ENCODE measurements at places on chromosomes 3 and 15.

GRCh38 chr3:151483961-151484520, 23.2 kb upstream of the IGSF10 start:
- no peak for DNase-seq

- DNase-seq, result no peak
Observed at GRCh38 chr3:161028555-161029153, 76.5 kb downstream of the B3GALNT1 start.

DNA sequence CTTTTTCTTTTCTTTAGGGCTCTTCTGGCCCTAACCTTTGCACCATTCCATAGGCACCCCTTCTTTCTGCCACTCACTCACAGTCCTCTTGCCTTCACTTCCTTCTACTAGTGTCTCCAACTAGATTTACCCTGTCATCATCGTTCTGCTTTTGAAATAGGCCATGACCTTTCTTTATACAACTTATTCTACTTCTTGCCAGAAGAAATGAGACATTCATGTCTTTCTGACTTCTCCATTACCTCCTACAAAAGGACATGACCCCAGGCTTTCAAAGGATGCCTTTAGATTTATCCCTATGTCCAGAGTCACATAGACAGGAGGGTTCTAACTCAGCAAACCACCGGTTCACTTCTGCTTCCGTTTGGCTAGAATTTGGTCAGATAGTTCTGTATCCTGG, 336.4 kb upstream of the LRRFIP2 start:
- DNase-seq, result no peak

DNA sequence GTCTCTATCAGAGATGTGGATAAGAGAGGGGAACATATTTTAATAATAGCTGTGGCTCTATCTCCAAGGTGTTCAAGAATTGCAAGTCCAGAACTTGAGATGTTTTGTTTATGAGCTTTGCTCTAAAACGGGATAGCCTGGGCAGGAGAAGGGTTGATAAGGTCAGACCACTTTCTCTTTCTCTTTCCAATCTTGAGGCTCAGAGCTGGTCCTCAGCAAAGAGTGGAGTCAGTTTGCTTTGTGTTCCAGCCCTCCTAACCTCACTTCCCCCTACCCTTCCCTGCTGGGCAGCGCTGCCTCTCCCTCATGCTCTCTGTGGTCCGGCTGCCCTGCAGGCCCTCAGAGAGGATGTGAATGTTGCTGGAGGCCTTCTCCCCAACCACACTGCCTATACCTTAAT, 13.8 kb downstream of the KLHL6 start:
- DNase-seq, result no peak

- no peak for DNase-seq
Observed at GRCh38 chr3:130543322-130543721, 26.3 kb downstream of the COL6A6 start.

GRCh38 chr3:20137647-20138046, 48.4 kb downstream of the SGO1 start:
- no peak for DNase-seq

GRCh38 chr3:160134454-160134853, 90.8 kb upstream of the C3orf80 start:
- no peak for DNase-seq

- no peak for DNase-seq
Observed at GRCh38 chr15:82750831-82751180, 41.1 kb upstream of the AP3B2 start.

DNA sequence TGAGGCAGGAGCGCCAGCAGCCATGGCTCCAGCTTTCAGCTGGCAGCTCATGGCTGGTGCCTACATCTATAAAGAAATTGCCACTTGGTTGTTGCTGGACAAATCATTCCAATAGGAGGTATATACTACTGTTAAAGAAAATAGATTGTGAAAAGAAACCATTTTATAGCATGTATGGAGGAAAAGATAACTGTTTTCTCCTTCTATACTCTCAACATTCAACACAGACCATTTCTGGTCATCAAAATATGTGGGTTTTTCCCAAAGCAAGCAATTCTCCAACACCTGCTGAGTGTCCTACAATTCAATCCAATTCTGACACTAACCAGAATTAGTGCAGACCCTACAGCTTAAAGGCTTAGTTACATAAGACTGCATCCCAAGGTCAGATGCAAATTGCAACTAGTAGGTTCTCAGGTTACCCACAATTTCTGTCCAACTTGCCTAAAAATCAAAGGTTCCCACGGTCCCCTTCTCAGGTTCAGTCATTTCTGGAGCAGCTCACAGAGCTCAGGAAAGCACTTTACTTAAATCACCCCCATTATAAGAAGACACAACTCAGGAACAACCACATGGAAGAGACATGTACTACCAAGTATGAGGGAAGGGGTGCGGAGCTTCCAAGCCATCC, 42.4 kb upstream of the STRIT1 start:
- DNase-seq, result no peak

- DNase-seq, result no peak
Observed at GRCh38 chr3:29642393-29643033, 361.6 kb downstream of the RBMS3 start.

DNA sequence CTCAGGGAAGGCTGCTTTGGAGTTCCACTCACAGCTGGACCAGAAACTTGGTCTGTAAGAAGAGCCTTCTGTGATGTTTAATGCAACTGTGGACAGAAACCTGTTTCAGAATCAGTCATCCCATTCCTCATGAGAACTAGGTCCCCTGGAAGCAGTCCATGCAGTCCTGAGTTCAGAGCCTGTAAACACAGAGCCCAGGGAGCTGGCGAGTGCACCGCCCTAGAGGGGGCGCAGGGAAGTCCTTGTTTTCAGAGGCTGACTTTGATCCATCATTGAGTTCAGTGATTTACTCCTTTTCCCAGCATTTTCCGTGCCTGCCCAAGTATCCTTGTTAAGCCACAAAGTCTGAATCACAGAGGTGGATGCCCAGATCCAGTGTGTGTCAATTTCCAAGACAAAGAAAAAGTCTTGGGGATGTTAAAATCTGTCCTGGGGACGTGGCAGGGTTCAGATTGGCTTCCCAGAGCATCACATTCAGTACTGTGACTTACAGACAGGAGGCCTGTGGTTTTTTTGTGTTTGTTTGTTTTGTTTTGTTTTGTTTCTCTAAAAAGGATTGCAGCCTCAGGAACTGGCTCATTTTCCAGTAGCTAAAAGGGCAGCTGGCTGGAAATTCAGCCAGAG, 9.8 kb upstream of the TXNRD3 start:
- DNase-seq, result no peak

DNA sequence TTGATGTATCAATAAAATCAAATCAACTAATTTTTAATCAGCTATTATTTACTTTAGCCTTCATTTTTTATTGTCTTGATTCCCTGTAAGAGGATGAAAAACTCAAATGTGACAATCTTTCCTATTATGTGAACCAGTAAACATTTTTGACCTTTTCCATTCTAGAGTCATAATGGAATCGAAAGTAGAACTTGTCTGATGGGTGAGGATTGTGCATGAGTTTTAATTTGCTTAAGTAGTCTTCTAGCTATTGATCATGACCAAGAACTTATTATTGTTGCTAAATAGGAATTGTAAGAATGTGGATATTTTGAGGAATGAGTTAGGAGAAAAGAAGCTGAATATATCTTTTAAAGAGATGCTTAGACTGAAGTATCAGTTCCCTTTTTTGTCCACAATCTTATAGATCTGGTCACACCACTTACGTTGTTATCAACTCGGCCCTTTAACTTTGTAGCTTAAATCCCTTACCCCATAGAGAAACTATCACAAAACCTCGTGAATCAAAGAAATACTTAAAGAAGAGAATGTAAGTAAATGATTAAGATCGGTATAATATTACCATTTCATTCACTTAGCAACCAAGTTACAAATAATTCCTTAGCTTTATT, 147.3 kb downstream of the TP63 start:
- DNase-seq, result no peak

- no peak for DNase-seq
Observed at GRCh38 chr3:30984855-30985749, 90.6 kb upstream of the GADL1 start.

DNA sequence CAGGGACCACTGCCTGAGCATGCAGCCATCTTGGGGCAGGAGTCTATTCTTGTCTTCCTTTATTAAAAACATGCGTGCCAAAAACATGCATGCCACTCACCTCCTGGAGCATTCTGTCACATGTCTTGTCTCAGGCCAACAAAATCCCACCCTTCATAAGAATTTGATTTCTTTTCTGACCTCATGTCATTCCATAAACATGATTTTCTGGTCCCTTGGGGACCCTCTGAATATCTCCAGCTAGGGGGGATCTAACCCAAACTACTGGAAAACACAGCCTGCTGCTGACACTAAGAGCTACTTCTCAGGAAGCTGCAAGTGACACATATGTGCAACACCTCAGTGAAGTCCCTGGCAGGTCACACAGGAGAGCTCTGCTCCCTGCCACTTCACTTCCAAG, 26.8 kb upstream of the NOX5 start:
- DNase-seq, result no peak

DNA sequence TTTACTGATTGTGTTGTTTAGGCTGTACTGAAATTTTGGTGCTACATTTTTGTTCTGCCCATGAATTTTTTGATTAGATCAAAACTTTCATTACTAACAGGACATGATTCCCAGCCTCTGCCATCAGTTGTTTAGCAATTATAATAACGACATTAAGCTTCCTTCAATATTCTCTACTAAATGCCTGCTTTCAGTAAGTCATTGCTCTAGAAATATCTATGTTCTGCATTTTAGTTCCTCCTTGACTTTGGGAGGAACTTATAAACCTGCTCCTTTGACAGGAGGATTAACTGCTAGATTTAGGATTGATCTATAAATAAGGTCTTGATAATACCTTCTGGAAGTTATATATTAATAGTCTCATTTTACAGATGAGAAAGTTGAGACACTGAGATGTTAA, 269.1 kb downstream of the RAP2B start:
- no peak for DNase-seq

- no peak for DNase-seq
Observed at GRCh38 chr15:63490345-63491034, 13.9 kb upstream of the USP3 start.

DNA sequence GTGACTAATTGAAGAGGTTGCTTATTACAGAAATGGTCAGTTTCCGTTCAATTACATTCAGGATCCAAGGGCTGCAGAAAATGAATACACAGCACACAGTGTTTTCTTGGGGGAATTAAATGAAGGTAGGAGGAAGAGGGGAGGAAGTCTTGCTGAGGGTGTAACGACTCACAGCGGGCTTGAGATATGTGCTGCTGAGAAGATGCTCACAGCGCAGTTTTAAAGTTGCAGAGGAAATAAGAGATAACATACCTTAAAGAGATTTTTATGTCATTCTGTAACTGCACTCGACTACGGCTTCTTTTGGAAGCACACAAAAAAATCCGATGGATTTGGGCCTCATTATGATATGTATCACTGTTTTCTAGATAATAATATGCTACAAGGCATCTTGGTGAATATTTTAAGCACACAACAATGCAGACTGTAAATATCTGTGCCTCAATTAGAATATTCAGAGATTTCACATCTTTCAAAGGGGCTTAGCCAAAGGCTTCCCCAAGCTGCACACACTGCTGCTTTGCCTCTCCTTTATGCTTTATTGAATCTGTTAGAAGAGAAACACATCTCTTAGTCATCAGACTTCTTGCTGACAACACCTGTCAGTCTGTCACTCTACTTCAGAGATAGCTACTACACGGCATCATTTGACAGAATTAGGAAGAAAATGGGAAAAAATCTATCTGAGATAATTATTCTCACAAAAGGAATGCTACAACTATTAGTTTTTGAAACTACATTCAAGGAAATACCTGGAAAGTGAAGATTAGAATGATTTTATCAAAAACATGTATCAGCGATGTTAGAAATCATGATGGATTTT, 773.2 kb downstream of the OTOL1 start:
- DNase-seq, result no peak
